PC-9 (cell line): ENCODE measurements at places on chromosomes 1 and 21. TPM values are rescaled to one million over a fixed set of nuclear protein-coding genes. Genes with fewer than 3 reads are reported as not detected.
A peak's percentile ranks its signal among the peaks of the same experiment; 100 is the strongest.

LUZP1 gene
- total RNA-seq: 35.0 and 37.6 TPM in 2 replicates

TNFRSF4 gene
- total RNA-seq: 0.20 and 0.38 TPM in 2 replicates

DNA sequence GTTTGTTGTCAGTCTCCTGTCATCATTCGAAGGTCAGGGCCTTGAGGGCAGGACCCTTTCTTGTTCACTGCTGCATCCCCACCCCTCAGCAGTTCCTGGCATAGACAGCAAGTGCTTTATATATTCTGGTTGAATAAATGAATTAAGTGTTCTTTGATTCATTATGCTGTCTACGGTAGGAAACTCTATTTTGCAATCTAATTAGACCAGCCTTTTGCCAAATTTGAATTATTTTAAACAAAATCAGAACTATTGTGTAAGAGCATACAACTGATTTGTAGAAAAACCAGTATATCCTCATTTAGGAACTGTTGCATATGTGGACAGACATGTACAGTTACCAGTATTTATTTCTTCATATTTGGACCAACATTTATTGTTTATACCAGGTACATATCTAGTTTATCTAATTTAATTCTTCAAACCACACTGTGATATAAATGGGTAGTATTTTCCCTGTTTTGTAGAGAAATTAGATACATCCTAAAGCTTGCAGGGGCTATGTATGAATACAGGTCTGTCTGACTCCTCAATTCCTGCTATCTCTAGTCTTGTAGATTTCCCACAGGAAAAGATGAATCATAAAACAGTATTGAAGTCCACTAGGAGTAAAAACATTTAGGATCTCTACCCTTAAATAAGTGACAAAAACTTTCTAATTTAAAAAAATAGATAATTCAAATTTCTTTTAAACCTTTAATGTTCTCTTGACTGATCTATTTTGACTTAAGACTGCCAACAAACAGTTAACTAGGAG lies 10.4 kb downstream of the MGST3 start:
- no peak for DNase-seq

GRCh38 chr1:196910215-196910614 lies 22.4 kb downstream of the CFHR4 start:
- no peak for DNase-seq

DNA sequence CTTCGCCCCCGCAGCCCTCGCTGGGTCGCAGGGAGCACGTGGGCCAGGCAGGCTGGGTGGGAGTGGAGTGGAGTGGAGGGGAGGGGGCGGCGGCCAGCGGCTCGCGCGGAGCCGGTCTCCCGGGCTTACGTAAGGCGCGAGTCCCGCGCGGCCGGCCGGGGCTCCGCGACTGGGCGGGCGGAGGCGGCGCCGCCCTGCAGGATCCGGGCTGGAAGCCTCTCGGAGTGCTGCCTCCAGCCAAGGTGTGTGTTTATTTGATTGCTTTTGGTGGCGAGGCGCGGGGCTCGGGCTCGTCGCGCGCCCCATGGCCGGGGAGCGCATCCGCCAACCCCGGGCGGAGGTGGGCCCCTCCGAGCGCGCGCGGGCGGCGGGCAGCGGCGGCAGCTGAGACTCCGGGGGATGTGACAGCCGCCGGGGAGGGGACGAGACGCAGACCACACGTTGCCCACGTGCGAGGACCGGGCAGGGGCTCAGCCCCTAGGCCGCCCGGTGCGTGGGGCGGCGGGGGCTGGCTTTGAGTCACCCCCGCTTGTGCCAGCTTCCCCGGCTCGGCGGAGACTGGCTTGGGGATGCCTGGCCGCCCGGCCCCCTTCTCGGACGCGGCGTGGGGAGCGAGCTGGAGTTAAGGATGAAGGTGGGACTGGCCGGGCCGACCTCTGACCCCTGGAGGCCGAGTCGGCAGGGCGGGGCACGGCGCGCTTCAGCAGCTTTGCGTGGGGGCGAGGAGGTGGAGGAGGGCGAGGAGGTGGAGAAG lies 402 bp upstream of the AK4 start:
- peak; percentile 45 for DNase-seq

- no peak for DNase-seq
Observed at GRCh38 chr1:169594391-169594790, 8.1 kb upstream of the F5 start.

DNA sequence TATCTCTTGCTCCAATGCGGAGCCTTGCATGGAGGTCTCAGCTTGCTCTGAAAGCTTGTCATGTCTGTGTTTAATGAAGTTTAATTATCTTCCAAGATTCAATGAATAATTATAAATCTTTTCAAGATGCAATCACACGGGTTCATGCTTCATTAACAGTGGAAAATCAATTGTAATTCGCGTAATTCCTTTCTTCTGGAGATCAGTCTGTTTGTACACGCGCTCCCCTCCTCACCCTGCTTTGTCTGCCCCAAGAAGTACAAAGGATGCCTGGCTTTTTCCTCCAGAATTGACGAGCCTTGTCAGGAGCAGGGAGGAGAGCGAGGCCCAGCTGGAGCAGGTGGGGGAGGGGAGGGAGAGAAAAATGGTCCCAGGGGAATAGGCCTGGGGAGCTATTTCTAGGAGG lies 65.0 kb upstream of the DISP3 start:
- no peak for DNase-seq

GRCh38 chr1:236029428-236029940 lies 35.4 kb downstream of the NID1 start:
- DNase-seq: no peak

DNA sequence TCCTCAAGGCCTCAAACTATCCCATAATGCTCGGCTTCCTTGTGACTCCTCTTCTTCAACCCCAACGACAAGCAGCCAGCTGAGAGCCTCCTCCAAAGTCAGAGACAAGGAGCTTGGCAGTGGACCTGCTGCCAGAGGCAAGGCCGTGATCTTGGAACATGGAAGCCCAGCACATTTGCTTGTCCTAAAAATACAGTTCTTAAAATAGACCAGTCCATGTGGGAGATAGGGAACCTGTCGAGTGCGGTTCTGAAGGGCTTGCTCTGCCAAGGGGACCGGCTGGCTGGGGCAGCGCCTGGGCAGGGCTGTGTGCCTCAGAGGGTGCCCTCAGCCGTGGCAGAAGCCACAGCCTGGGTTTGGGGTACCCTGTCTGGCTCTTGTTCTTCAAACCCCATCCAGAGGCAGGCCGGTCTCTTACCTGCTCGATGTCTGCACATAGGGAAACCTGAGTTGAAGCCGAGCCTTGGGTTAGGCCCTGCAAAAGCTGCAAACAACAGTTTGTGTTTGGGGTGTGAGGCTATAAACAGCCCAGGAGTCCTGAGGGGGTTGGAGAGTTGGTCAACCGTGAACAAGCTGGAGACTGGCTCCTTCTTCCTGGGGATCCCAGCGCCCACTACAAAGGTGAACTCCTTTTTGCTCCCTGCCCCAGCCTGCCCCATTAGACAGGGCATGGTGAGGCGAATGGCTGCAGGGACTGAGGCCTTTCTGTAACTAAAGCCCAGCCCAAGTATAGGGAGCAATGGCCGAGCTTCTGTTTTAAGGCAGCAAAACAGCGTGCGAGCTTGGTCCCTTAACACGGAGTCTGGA lies 228.8 kb downstream of the CAMTA1 start:
- no peak for DNase-seq

DNA sequence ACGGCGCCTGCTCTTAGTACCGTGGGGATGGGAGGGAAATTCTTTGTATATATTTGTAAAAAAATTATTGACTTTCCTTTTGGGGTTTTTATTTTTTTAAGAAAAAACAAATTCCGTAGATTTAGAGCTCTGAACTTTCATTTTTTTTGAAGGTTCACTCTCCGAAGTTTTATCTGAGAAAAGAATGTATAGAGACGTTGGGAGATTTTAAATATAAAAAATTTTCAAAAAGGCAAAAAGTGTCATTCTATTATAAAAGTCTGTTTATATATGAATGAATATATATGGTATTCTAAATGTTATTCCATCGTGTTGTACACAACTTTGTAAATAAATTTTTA lies 2.4 kb downstream of the FOXD3 start:
- DNase-seq: no peak
